NK-92 treated with Interleukin-12 subunit alpha and Interleukin-12 subunit beta, amount 100 ng/mL, for 24 hours (cell line): ENCODE measurements at places on chromosomes 13 and 19.

- no peak for DNase-seq
These were observed 27.8 kb upstream of the IGSF23 start for GRCh38 chr19:44585371-44586133.

GRCh38 chr13:111184458-111185401 lies 69.6 kb downstream of the ARHGEF7 start:
- no peak for DNase-seq

- DNase-seq = no peak
These were observed 81.9 kb upstream of the MCF2L start for GRCh38 chr13:112887151-112887550.

DNA sequence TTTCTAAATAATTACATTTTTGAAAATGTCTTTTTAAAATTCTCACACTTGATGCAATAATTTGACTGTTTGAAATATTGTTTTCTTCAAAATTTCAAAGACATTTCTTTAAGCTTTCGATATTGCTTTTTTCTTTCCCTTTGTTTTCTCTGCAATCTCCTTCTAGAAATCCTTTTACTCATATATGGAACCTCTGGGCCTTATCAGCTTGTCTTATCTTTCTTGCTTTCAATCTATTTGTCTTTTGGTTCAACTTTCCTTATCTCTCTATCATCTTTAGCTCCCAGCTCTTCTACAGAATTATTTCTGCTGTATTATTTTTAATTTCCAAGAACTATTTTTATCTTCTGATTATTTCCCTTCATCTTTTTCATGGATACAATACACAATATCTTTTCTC lies 80.7 kb upstream of the DIAPH3 start:
- no peak for DNase-seq

- DNase-seq = no peak
These were observed 1.2 kb downstream of the RNF113B start for GRCh38 chr13:98175823-98176222.

- no peak for DNase-seq
These were observed 2.5 kb downstream of the BSG start for GRCh38 chr19:574658-575526.

DNA sequence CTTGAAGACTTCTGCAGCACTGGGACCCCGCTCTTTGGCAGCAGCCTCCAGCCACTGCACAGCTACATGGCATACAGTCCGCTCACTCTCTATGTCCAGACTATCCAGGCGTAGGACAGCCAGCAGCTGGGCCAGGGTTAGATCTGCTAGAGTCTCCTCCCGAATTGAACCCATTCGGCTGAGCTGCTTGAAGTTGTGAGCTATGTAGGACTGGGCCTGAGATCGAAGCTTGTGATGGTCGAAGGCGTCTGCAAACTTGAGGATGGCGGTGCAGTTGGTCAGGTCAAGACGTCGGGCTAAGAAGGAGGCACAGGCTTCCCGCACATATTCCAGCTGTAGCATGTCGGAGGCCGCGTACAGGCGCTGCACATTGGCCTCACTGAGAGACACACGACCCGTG lies 900 bp downstream of the KBTBD7 start:
- DNase-seq = no peak

- no peak for DNase-seq
These were observed 78.6 kb downstream of the SLC7A1 start for GRCh38 chr13:29516880-29517279.

DNA sequence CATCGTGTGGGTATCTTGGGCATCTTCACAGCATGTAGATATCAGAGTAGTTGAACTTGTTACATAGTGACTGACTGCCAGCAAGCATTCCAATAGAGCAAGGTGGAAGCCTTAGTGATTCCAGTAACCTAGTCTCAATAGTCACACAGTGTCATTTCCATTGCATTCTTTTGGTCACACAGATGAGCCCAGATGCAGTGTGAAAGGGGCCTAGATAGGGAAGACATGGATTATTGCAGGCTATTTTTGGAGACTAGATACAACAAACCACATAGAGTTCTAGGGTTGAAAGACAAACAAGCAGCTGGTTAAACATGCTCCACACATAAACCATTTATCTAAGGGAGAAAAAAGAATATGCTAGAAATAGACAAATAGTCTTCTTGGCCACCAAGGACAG lies 553.5 kb downstream of the DCT start:
- DNase-seq = no peak

DNA sequence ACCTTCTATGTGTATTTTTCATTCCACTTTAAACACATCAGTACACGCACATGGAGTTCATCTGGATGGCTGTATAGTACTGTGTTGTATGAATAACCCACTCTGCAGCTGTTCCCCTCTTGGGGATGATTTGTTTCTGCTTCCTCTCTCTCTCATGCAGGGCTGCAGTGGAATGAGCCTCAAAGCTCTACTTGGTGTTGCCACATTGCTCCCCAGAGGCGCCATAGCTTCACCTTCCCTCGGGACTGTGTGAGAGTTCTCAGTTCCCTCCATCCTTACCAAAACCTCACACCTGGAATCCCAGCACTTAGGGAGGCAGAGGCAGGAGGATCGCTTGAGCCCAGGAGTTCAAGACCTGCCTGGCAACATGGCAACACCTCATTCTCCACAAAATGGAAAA lies 28.4 kb upstream of the GPR183 start:
- DNase-seq = no peak

DNA sequence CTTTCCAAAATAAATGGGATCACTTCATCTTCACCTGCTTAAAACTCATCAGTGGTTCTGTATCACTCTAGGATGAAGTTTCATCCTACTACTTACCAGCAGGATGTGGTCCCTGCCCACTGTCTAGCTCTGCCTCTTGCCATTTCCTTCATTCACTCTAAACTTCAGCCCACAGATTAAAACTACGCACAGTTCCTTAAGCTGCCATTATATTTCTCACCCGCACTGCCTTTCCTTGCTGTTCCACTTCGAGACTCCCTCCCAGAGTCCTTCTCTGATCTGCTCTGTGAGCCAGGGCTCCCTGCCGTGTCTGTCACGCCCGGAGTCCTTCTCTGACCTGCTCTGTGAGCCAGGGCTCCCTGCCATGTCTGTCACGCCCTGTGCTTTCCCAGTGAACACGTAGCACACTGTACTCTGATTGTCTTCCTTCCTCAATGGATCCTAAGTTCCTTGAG lies 52.0 kb upstream of the NPAS1 start:
- DNase-seq = peak; percentile 18

GRCh38 chr13:39510316-39510695 lies 92.7 kb downstream of the LHFPL6 start:
- no peak for DNase-seq

GRCh38 chr19:46303691-46304397 lies 7.0 kb downstream of the HIF3A start:
- no peak for DNase-seq

- DNase-seq = no peak
These were observed 29.3 kb downstream of the PNPLA6 start for GRCh38 chr19:7564866-7565265.

- DNase-seq = no peak
These were observed 42.3 kb downstream of the LRCH1 start for GRCh38 chr13:46595136-46595884.

GRCh38 chr19:10418235-10418484 lies 2.2 kb upstream of the PDE4A start:
- no peak for DNase-seq

- no peak for DNase-seq
These were observed 814.4 kb downstream of the EFNB2 start for GRCh38 chr13:105721016-105721415.

DNA sequence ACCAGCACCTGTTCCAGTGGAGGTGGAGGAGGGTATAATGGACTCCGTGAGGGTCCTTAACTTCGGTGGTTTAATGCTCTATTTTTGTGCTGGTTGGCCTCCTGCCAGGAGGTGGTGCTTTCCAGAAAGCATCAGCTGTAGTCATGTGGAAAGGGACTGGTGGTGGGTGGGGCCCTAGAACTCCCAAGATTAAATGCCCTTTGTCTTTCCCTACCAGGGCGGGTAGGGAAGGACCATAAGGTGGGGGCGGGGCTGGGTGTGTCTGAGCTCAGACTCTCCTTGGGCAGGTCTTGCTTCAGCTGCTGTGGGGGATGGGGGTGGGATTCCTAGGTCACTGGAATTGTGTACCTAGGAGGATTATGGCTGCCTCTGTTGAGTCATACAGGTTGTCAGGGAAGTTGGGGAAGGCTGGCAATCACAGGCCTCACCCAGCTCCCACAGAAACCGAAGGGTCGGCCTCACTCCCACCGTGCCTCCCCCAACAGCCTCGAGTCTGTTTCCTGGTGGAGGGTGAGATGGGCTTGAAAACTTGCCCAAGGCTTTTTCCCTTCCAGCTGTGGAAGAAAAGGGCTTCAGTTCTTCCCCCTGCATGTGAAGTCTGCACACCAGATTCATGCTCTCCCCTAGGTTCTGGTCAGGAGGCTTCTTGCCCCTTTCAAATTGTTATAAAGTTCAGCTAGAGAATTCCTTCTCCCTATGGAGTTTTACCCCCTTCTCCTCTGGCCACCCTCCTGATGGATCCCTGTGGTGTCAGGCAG lies 60.3 kb upstream of the CLDN10 start:
- no peak for DNase-seq

DNA sequence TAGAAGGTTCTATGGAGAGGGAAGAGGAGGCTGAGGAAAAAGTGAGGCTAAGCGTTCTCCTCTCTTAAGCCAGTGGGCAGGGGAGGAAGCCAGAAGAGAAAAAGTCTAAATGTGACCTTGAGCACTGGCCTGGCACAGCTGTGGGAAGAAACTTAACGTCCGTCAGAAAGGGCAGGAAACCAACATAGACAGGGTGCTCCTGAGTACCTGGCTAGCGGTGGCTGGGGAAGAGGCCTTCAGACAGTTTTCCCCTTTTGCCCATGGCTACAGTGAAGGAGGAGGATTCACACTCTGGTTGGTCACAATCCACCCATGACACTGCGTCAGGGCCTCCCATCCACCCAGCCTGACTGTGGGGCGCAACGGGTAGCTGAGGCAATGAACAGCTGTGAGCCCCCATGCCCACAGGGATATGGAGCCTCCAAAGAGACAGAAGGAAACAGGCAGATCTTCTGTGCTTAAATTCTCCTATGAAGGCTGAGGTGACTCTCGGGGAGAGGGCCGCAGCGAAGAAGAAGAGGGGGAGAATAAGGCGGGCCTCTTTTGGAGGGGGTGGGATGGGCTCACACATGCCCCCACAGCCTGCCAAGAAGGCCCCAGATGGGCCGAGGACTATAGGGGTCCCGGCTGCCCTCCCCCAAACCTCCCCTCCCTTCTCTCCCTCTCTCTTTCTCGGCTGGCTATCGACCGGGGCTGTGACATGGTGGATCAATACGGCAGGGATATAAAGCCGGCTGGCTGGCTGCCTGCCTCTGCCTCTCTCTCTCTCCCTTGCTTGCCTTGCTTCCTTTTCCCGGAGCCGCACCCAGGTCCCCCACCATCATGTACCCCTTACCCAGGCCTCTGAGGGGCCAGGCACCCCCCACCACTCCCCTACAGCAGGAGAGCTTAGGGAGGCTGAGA lies 19.8 kb upstream of the POU2F2 start:
- no peak for DNase-seq

DNA sequence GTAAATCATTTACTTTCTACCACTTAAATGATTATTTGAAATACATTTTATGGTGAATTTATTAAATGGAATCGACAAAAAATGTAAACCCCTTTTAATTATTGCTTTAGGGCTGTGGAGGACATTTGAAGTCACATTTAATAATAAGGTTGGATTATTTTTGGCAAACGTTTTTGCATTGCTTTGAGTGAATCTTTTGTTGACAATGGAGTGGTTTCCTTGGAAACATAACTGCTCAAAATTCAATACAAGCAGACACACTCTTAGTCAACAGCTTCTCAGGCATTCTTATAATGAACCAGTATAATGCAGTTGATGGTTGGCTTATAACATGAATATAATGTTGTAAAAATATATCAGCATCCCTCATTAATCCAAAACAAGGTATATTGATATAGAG lies 104.7 kb downstream of the DCLK1 start:
- no peak for DNase-seq

DNA sequence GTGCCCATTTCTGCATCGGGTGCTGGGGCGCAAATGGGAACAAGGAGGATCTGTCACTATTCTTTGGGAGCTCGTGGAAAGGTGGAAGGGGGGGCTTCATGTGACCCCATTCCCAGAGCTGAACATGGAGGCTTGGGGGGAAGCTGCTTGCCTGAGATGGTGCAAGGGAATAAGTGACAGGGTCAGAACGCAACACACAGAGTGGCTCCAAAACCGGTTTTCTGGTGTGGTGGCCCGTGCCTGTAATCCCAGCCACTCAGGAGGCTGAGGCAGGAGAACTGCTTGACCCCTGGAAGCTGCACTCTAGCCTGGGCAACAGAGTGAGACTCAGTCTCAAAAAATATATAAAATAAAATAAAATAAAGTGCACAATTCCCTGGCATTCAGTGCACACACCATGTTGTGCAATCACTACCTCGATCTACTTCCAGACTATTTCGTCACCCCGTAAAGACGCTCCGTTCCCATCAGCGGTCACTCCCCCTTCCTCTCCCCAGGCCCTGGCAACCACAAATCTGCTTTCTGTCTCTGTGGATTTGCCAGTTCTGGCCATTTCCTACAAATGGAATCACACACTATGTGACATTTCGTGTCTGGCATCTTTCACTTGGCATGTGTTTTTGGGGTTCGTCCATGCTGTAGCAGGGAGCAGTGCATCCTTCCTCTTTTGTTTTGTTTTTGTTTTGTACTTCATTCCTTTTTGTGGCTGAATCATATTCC lies 18.2 kb upstream of the COMP start:
- no peak for DNase-seq

GRCh38 chr13:74768521-74769085 lies 634.4 kb upstream of the KLF12 start:
- DNase-seq = no peak

DNA sequence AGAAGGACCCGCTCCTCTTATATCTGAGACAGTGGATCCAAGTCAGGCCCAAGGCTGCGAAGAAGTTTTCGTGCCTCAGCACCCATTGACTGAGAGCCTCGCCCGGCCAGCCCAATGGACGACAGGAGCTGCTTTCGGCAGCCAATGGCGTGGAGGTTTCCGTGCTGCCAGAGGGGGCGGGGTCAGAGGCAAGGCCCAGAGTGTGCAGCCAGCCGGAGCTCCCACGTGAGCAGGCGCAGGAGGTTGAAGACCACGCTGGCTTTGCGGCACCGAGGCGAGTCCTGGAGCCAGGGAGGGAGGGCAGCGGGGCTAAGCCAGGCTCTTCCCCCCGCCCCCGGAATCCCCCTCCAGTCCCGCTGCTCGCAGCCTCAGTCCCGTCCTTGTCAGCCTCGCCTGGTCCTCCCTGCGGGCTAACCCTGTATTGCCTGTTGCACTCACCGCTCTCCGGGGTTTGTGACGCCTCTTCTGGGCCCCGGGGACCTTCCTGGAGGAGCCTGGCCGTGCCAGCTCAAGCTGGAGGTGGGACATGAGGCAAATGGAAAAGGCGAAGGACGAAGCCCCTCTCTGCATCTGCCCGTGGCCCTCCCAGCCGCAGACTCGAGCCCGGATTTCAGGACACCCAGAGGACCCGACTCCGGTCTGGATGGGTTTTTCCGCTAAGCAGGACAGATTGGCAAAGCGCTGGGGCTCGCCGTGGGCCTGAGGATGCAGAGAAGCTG lies 1.5 kb downstream of the IFNL4 start:
- DNase-seq = no peak

DNA sequence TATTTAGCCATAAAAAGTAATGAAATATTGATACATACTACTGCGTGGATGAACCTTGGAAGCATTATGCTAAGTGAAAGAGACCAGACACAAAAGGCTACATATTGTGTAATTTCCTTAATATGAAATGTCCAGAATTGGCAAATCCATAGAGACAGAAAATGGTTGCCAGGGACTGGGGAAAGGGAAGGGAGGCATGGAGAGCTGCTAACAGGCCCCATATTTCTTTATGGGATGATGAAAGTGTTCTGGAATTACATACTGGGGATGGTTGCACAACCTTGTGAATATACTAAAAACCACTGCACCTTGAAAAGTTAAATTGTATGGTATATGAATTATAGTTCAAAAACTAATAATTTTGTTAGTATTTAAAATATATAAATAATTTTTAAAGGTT lies 3.6 kb downstream of the IFT88 start:
- DNase-seq = no peak
